ENCODE measurements at places on chromosomes 4 and X.

DNA sequence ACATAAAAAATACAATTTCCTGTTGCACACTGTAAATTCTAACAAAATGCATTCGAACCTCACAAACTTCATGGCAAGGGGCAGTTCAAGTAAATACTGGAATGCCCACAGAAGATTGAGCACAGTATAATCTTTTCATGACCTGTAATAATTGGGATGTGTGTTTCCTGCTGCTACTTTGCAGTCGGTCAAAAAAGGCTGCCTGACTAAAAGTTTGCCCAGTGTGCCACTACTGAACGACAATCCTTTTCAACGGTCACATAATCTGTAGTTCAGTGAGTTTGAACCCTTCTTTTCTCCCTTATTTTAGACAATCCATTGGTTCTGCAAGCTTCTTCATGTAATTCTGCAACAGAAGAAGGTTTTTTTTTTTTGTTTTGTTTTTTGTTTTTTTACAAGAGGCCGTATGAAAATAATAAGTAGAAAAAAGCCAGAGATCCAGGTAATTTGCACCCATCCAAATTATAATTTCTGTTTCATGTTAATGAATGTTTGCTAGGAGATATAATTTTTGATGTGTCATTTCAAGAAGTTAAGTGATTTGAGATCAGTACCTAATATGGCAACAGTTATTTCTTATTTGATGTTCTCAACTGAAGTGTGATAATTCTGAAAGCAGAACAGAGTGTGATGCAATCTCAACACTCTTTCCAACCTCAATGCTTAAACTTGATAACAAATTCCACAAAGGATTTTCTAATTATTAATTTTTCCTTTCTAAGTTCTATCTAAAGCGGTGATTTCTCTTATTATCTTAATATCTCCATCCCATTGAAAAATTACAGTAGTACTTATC lies 237.6 kb downstream of the FSTL5 start:
- DNase-seq, result no peak

DNA sequence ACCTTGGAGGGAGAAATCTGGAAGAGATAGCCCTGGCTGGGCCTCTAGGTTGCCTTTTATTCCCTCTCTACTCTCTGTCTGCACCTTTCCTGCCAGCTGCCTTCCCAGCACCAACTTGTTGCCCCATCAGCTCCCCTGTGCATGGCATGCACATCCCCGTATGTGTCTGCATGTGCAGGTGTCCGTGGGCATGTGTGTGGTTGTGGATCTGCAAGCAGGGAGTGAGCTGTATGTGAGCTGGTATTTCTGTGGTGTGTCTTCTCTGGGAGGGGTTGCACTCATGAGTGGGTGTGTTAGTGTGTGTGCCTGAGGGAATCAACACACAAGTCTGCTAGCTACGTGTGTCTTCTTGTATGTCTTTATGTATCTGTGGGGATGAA lies 9.9 kb downstream of the L1CAM start:
- no peak for DNase-seq

DNA sequence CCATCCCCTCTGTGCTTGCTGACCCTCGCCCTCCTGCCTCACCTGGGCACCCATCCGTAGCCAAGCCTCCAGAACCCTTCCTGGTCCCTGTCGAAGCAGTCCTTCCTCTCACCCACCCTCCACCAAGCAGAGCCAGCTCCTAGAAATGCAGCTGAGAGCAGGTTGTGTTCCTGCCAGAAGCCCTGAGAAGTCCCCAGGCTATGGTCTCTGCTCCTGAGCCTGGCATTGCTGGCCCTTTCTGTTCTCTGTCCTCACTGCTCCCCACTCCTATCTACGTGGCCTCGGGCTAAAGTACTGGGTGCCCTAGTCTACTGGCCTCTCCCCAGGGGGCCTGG lies 2.1 kb upstream of the CPZ start:
- DNase-seq, result no peak

DNA sequence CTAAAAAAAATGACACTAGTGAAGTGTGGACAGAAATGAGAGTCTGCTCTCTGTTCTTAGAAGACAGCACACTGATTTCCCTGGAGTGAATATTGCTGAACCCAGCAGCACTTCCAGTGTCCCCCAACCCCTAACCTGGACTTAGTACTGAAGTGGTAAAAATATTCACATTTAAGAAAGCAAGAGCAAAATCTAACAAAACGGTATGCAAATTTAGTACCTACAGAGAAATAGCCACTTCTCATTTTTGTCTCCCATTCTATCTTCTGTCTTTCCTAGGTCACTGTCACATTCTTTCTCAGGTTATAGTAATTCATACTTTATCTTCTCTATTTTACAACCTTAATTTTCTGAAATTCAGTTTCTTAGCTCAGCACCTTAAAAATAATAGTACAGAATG lies 274.7 kb downstream of the CFAP299 start:
- no peak for DNase-seq

GRCh38 chrX:43551590-43551989 lies 104.5 kb upstream of the MAOA start:
- no peak for DNase-seq

Measured in RPMI8226 (cell line).